Pulmonary artery endothelial cell (primary cell): ENCODE measurements at places on chromosomes 16 and 17.

GRCh38 chr17:6815775-6816174, 15.8 kb downstream of the TEKT1 start:
- DNase-seq: no peak

GRCh38 chr16:28482026-28482425, 9.8 kb downstream of the CLN3 start:
- DNase-seq: no peak

GRCh38 chr16:23796941-23797340, 38.8 kb upstream of the PRKCB start:
- no peak for DNase-seq

DNA sequence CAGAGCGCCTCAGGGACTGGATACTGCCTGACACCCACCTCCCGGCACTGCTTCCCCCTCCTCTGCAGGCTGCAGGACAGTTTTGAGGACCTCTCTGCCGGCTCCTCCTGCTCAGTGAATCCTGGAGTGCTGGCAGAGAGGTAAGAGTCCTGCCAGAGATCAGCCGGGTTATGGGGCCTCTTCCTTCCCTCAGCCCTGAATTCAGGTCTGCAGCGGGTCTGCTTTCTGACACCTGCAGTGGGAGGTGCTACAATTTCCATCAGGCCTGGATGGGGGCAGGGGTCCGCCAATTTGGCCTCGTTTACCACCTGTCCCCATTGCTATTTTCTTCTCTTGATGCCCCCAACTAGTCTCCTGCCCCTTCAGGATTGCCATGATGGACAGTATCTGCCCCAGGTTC, 3.0 kb upstream of the NEURL4 start:
- DNase-seq: no peak

- DNase-seq: no peak
Observed at GRCh38 chr17:54876656-54877195, 23.9 kb upstream of the TOM1L1 start.

DNA sequence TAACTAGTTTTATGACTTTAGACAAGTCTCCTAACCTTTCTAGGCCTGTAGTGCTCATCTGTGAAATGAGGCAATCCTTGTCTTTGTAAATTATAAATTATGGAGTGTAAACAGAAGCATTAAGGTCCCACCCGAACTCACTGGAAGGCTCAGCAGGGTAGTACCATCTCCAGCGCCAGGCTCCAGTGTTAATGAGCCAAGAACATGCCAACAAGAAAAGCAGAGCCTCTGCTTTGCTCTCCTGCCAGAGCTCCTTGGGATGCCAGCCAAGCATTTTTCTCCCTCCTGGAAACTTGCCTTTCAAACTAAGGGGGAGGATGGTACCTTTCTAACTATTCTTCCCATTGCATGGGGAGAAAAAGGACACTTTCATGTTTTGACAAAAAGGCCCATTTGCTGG, 14.9 kb downstream of the LIMD2 start:
- DNase-seq: no peak

DNA sequence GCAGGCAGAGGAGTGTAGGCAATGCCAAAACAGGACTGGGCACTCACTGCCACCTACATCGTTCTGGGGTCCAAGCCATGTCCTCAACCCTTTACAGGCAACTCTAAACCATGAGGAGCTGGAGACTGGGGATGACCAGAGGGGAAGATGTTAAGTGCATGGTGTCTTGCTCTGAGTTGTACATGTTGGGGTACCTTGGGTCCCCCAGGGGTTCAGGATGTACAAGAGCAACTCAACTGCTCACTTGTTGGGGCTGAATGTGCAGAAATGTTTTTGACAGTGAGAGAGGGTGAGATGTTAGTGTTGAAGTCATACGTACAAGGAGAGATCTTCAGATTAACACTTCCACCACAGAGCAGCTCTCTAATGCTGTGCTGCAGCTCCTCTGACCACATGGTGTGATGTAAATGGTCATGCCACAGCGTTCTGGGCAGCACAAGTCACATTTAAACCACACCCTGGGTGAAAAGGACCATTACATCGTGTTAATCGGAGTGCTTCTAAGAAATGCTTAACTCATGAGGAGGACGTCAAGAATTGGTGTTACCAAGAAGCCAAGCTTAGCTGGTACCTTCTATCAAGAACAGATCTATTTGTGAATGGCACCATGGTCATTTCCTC, 2.4 kb downstream of the CCL18 start:
- DNase-seq: no peak

GRCh38 chr17:27266228-27266627, 27.7 kb upstream of the WSB1 start:
- DNase-seq: no peak
